ENCODE measurements at places on chromosomes 1 and 21.
A peak's percentile ranks its signal among the peaks of the same experiment; 100 is the strongest.

- DNase-seq = peak; percentile 7
Observed at GRCh38 chr1:4512636-4513035, 141.8 kb upstream of the AJAP1 start.

DNA sequence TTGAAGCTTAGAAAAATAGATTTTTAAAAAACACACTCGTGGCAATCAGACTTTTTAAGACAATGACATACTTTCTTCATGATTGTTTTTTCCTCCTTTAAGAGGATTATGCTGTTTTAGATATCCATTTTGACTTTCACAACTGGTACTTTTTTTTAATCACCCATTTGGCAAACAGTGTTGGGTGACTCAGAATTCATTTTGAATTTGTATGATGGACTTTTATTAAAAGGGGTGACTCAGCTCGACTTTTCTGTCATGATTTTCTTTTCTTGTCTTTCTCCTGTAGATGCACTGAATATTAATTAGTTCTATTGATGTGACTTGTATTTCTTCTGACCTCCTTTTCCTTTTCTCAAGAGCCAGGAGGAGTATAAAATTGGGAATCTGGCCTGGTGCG is 44.7 kb downstream of the FMN2 start:
- no peak for DNase-seq

DNA sequence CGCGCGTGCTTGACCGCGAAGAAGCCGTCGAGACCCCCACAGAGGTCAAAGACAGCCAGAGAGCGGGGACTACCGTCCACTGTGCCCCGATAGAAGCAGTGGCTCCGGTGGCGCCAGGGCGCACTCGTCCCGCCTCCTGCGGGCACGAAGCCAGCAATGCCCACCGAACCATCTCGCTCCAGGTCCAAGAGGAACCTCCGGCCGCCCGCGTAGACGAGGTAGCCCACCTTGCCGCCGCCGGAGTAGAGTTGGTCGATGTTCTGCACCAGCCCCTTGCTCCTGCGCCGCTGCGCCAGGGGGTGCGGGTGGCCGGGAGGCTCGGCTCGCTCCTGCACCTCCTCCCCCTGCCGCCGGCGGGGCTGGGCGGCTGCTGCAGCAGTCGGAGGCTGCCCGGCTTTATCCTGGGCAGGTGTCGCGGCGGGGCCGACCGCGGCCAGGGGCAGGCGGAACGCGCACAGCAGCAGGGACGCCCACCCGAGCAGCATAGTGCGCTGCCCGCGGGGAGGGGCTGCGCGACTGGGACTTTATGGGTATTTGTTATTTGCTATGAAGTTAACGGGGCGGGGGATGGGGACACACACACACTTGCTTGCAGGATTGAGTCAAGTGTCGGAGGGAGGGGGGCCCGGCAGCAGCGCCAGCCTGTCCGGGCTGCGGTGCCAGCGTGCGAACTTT is 844 bp downstream of the ADAMTS5 start:
- no peak for DNase-seq

GRCh38 chr1:41325801-41326200 is 35.4 kb upstream of the FOXO6 start:
- DNase-seq = no peak

- no peak for DNase-seq
Observed at GRCh38 chr1:50308878-50309277, 114.4 kb downstream of the DMRTA2 start.

DNA sequence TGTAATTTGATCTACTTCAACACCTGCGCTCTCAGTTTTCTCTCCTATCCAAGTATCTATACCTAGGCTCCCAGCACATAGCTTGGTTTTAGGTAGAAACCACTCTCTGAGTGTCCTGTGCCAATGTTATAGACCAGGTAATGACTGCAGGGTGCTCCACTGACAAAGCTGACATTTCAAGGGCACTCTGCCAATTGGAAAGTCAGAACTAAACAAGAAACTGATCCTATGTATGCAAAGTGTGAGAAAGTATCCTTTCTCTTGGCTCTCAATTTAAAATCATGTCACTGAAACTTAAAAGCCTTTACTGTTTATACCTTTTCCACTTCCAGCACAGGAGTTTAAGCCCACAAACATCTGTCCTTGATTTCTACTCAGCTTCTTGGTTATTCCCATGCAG is 45.0 kb upstream of the AIM2 start:
- DNase-seq = no peak

DNA sequence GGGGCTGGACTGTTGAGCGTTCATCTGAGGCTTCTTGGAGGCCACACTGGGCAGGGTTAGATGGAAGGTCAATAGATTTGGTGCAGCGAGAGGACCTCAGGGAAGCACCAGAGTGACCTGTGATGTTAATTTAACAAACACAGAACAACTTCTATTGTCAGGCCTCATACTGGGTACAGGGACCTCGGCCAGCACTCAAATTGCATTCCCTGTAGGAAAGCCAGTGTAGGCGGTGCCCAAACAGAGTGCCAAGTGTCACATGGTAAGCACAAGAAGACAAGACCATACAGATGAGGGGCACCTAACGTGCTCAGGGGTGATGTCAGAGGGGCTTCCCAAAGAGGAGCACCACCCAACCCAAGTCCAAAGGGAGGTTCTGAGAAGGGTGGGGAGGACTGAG is 1.3 kb downstream of the TMEM269 start:
- DNase-seq = no peak

DNA sequence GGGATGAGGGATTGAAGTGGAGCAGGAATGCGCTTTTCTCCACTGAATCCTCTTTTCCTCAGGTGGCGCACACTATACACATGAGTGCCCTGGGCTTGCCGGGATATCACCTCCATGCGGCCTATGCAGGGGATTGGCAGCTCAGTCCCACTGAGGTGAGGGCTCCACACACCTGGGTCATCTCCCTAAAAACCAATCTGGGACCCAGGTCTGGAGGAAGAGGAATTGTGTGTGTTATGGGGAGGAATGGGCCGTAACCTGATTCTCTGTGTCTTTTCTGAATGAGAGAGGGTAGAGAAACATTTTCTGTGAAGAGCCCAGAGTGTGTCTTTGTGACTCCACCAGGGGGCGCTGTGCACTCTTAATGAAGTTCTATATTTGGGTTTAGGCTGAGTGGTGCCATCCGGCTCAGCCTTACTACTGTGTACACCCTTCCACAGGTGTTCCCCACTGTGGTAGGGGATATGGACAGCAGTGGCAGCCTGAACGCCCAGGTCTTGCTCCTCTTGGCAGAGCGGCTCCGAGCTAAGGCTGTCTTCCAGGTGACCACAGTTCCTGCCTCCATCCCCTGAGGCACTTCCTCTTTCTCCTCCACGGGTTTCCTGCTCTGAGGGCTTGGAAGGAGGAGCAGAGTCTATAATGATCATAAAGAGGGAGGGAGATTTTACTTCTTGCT is 1.5 kb downstream of the TOMM40L start:
- peak; percentile 87 for DNase-seq

GRCh38 chr1:221855156-221855555 is 113.3 kb upstream of the DUSP10 start:
- no peak for DNase-seq

DNA sequence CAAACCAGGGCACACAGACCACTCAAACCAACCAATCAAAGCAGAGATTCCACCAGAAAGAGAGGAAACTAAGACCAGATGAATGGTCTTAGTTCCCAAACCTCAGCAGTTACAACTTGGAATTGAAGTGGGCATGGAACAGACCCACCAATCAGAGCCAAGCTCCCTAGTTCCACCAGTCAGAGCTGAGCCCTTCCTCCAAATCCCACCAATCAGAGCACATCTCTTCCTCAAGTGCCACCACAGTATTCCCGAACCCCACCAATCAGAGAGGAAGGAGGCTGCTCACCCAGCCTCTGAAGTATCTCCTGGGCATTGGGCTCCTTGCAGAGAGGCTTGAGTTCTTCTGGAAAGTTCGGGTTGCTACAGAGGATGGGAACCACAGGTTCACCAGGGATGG is 1.4 kb downstream of the GUCA2A start:
- DNase-seq = no peak

DNA sequence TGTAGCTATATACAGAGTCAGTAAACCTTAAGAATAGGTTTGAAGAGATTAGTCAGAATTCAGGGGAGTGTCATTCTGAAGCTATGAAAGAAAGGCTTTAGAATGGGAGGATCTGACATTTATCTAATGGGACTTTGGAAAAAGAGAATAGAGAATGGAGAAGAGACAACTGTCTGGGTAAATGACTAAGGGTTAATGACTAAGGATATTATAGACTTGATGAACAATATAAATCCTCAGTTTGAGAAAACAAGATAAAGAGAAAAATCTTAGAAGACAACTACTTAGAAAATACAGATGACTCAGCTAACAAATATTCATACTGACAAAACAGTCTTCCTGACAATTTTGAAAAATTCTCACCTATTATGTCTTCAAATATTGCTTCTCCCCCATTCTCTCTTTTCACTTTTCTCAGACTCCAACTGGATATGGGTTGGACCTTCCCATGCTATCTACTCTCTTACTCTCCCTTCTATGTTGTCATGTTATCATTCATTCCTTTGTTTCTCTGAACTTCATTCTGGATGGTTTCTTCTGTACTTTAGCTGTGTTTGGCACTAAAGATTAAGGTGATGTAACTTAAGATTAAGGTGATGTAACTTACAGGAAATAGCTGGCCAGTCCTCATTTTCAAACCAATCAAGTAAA is 20.4 kb downstream of the SLC16A1 start:
- DNase-seq = no peak

DNA sequence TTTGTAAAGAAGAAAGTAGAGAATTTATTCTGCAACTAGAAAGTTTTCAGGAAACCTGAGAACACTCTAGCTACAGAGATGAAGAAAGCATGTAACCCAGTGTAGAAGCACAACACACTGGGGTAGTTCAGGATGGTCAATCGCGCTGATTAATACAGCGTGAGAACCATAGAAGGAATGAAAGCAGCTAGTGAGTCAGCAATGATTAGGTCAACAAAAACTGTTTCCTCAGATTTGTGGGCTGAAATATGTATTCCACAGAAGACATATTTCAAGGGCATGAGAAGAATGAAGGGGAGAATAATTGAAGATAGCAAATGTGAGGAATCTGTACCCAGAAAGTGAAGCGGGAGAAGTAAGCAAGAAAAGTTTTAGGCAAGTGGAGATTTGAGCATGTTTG is 97.8 kb upstream of the ADGRL2 start:
- DNase-seq = no peak

DNA sequence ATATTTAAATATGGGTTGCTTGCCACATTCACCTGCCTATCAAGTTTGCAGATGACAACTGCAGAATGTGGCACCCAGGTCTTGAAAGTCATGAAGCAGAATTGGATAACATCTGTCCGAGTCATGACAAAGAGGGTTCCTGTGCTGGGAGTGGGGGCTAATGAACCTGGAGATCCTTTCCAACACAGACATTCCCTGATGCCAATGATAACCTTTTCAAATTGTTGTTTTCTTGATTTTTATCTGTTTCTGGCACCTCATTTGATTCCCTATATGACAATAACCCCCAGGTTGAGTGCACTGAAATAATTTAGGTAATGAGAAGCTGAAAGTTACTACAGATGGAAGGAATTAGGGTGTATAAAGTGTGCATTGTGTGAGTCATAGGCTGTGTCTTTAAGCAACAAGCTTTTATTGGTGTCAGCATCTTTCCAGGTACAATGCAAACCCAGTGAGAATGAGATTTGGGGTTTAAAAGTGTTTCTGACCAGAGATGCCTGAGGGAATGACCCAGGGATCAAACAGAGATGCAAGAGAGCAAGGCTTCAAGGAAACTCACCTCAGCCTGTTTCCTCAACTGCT is 32.0 kb upstream of the IL10 start:
- no peak for DNase-seq

DNA sequence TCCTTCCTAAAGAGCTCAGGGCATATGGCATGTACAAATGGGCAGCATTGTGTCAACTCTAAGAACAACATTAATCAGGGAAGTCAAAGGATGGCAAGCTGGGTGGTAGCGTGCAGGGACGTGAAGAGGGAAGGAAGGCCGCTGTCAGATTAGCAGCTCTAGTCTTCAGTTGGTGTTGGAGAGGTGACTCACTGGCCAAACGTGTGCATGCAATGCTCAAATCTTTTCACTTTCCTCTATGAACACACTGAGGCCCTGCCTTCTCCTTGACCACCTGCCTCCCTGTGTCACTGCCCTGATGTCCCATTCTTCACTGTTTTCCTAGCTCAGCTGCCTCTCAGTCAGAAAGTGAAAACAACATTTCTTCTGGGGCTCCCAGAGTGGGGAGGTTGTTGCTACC is 5.9 kb upstream of the PIGR start:
- DNase-seq = no peak

GRCh38 chr21:32096411-32096810 is 182.4 kb downstream of the MIS18A start:
- peak; percentile 13 for DNase-seq

DNA sequence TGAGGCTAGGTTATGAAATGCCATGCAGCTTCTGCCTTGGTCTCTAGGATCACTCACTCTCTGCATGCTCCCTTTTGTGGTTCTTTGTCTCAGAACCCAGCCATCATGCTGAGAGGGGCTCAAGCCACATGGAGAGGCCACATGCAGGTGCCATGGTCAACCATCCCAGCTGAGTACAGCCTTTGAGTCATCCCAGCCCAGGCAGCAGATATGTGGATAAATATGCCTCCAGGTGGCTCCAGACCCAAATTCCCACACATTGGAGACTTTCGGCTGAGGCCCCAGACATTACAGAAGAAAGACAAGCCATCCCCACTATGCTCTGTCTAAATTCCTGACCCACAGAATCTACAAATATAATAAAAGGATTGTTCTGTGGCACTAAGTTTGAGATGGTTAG is 102.0 kb downstream of the LHX9 start:
- DNase-seq = no peak

- DNase-seq = no peak
Observed at GRCh38 chr21:29105218-29105617, 25.2 kb upstream of the MAP3K7CL start.

GRCh38 chr1:116983678-116984077 is 17.9 kb upstream of the CD101 start:
- no peak for DNase-seq

DNA sequence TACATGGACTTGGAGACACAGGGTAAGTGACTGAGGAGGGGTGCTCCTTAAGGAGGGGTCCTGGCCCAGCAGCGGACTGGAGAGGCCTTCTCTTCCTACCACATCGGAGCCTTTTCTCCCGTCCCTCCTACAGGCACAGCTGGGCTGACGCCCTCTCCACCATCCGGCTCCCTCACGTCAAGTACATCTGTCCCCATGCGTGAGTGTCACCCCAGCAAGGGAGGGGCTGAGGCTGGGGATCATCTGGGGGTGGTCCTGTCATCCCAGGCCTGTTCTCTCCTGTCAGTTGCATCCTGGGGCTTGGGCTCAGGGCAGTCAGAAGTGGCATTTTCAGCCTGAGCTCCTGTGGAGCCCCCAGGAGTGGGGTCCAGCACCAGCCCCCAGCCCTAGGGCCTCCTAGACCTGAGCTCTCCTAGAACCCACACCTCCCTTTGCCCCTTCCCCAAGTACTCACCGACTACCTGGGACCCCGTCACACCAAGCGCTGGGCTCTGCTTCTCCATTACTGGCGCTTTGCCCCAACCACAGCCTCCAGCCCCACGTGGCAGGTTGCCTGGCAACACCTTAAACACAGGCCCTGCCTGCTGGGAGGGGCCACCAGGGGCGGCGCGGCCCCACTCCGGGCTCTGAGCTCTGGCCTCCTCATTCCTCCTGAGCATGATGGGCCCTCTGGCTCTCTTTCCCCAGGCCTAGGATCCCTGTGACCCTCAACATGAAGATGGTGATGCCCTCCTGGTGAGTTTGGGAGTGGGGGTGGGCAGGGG is 2.3 kb downstream of the LYPLA2 start:
- DNase-seq = peak; percentile 46

- DNase-seq = no peak
Observed at GRCh38 chr21:35325953-35326352, 276.9 kb upstream of the RUNX1 start.

- DNase-seq = peak; percentile 54
Observed at GRCh38 chr1:119611701-119612113, 36.4 kb downstream of the ZNF697 start.

- no peak for DNase-seq
Observed at GRCh38 chr1:33267468-33268205, 11.3 kb downstream of the ZNF362 start.
